Activated CD4-positive, alpha-beta T cell treated with anti-CD3 and anti-CD28 coated beads for 1 hour (primary cell): ENCODE measurements at places on chromosomes 6 and 20.

- DNase-seq, result no peak
Measured at GRCh38 chr20:46953596-46953995, 59.0 kb downstream of the EYA2 start.

GRCh38 chr6:127273499-127273898 lies 6.8 kb downstream of the RNF146 start:
- DNase-seq, result no peak

DNA sequence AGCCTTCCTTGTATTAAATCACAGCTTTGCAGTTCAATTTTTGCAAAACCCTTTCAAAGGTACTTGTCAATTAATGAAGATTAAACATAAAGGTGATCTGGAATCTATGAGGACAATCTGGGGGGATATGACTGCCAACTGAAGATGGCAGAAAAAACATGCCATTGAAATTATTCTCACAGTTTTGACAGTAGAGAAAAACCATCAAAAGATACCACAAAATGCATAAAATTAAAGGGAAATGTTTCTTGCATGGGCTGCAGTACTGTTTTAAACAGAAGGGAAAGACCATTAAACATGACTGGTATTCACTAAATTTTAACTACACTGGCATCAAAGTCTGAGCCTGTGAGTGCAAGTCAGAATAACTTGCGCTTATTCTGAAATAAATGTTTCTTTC lies 194.2 kb downstream of the ATXN1 start:
- no peak for DNase-seq

DNA sequence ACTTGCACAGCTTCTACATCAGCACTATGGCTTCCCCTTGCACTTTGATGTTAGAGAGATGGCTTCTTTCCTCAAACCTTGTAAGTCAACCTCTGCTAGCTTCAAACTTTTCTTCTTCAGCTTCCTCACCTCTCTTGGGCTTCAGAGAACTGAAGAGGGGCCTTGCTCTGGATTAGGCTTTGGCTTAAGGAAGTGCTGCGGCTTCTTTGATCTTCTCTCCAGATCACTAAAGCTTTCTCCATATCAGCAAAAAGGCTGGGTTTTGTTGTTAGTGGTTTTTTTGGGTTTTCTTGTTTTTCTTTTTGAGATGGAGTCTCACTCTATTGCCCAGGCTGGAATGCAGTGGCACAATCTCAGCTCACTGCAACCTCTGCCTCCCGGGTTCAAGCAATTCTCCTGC lies 24.0 kb downstream of the CDK5RAP1 start:
- DNase-seq, result no peak

- DNase-seq, result no peak
Measured at GRCh38 chr6:41343641-41344187, 8.3 kb downstream of the NCR2 start.

- no peak for DNase-seq
Measured at GRCh38 chr6:166866839-166867637, 89.3 kb downstream of the RNASET2 start.

GRCh38 chr20:24131281-24131680 lies 142.7 kb upstream of the GGTLC1 start:
- no peak for DNase-seq

DNA sequence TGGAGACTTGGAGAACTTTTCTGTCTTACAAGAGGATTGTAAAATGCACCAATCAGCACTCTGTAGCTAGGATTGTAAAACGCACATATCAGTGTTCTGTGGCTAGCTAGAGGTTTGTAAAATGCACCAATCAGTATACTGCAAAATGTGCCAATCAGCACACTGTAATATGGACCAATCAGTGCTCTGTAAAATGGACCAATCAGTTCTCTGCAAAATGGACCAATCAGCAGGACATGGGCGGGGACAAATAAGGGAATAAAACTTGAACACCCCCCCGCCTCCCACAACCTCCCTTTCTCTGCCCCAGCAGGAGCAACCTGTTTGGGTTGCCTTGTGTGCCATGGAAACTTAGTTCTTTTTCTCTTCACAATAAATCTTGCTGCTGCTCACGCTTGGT lies 12.8 kb upstream of the RPS10 start:
- DNase-seq, result no peak

DNA sequence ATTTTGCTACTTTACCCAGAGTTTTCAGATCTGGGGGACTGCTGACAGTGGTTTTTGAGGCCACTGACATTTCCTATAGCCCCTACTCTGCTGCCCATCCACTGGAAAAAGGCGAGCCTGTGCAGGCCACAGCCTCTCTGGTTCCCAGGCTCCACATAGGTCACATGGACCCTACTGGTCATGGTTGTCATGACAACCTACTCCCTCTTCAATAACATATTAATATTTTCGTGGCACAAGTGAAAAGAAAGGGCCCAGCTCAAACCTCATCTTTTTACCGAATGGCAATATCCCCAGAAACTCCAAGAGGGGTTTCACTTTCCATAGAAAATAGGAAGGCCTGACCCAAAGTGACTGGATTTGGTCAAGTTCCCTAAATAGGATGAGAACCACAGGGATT lies 11.0 kb upstream of the FOXO3 start:
- no peak for DNase-seq

- no peak for DNase-seq
Measured at GRCh38 chr6:43916924-43917877, 147.2 kb downstream of the VEGFA start.

DNA sequence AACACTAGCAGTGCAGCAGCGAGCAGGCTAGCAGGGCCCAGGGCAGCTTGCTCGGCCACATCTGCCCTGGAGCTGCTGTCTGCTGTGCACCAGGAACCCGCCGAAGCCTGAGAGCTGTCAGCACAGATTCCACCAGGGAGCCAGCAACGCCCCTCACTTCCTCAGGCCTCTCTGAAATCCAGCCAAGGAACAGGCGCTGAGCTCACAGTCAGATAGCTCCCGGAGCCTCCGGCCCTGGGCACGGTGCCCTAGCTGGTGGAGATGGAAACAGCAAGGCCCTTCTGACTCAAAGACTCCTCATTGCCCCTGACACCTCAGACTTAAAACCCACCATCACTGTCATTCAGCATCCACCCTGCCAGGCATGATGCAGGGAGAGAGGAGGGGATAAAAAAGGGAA lies 839.4 kb downstream of the MAFB start:
- no peak for DNase-seq

DNA sequence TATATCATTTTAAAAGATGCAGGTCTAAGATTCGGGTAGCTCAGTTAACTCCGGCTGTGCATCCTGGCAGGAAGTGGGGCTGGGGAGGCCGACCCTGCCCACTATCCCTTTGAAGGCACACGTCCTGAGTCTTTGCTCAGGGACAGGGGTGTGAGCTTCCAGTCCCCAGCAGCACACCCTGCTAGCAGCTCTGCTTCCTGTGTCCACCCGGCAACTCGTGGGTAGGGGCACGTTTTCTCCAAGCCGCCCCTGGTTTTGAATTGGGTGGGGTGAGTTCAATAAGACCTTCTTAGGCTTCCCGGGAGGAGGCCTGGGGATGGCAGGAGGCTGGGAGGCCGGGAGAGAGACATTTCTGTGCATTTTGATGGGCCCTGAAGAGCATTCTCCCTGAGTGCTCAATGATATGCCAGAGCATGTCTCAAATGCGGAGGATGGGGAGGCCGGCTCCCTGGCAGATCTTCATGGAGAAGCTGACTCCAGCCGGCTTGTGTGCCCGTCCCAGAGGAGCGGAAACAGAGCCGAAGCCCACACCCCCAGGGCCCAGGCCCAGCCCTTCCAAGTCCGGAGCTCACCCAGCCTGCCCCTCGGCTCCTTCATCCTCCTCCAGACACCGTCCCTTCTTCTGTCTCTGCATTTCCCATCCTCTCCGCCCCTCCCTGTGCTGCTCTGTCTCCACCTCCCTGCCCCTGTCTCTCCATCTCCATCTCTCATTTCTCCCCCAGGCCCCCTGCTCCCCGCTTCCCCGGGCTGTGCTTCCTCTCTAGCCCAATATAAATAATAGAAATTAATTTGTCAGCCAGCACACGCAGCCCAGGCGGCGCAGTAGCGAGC lies 36.3 kb upstream of the ZFAND3 start:
- no peak for DNase-seq

GRCh38 chr20:4406627-4407026 lies 315.1 kb upstream of the PRND start:
- DNase-seq, result no peak

- no peak for DNase-seq
Measured at GRCh38 chr6:16270178-16270794, 31.9 kb downstream of the GMPR start.

GRCh38 chr6:41184761-41185160 lies 16.2 kb downstream of the TREML2 start:
- no peak for DNase-seq

GRCh38 chr6:45302832-45303231 lies 25.3 kb upstream of the RUNX2 start:
- DNase-seq, result no peak

DNA sequence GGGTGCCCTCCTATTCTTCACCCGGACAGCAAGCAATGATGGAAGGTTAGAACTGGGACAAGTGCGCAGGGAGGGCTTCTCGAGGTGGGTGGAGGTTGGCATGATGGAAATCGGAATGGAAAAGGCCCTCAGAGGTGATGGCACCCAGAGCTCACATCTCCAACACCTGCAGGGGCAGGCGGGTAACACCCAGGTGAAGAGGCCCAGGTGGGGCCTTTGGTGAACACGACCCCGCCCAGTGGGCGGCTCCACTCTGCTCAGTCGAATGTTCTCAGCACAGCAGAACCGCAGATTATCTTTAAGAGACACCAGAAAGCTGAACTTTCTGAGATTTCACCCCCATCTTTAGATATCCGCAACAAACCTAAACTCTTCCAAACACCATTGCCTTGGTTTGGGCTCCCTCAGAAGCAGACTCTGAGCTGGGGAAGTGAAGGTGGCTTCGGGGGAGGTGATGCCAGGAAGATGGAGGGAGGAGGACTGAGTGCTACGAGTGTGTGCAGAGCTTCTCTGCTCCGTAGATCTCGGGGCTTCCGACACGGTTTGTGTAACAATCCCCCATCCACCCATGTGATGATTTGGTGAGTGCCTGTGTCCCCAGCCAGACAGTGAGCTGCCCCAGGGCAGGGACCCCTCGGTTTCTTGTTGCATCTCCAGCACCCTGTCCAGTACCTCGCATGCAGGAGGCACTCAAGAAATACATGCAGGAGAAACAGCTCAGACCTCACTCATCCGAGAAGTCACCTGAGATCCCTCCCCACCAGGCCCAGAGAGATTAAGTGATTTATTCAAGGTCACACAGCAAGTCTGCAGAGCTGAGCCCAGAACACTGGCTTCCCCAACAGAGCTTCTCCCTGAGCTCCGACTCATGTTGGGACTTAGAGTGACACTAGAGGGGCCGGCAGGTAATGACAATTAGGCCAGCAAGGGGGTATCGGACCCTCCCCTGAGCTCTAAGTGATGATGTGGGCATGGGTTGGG lies 45.4 kb downstream of the BPIFB1 start:
- DNase-seq, result no peak

DNA sequence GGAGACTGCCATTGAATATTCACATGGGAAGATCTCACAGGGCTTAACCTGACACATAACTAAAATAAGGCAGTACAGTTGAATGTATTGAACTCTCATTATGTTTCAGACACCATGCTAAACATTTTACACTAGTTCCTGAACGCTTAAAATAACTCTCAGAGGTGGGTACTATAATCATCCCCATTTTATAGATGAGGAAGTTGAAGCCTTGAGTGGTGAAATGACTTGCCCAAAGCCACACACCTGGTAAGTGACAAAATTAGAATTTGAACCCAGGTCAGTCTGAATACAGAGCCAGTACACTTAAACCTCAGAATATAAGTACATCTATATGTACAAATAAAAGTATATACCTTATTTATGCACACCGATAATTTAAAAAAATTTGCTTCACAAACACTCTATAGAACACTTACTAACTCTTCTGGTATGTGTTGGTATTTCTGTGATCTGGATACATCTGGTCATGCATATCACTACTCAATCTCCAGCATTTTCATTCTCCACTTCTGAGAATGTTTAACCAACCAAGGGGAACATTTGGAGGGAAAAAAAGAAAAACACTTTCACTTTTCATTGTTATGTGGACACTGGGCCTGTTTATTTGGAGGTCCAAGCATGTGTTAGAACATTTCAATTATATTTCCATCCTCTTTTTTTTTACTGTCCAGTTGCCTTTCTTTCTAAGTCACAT lies 4.6 kb upstream of the BICRAL start:
- DNase-seq, result no peak
